ENCODE measurements at places on chromosomes 6 and 20. TPM values are rescaled to one million over a fixed set of nuclear protein-coding genes. Genes with fewer than 3 reads are reported as not detected.

LRRC73 gene
- 0.37 TPM for total RNA-seq

HLA-DQB1 gene
- total RNA-seq: 1.7 TPM

CCN2 gene
- 57.2 TPM for total RNA-seq

MRAP2 gene
- 2.9 TPM for total RNA-seq

DUSP15 gene
- total RNA-seq: not detected

C20orf141 gene
- not detected for total RNA-seq

SIM1 gene
- not detected for total RNA-seq

MYCT1 gene
- total RNA-seq: not detected

RAET1L gene
- total RNA-seq: 1.1 TPM

NOL7 gene
- total RNA-seq: 83.9 TPM

All from foreskin keratinocyte (primary cell).